GM12878 (cell line): ENCODE measurements at places on chromosomes 3 and 15. TPM values are rescaled to one million over a fixed set of nuclear protein-coding genes. Genes with fewer than 3 reads are reported as not detected.

DNA sequence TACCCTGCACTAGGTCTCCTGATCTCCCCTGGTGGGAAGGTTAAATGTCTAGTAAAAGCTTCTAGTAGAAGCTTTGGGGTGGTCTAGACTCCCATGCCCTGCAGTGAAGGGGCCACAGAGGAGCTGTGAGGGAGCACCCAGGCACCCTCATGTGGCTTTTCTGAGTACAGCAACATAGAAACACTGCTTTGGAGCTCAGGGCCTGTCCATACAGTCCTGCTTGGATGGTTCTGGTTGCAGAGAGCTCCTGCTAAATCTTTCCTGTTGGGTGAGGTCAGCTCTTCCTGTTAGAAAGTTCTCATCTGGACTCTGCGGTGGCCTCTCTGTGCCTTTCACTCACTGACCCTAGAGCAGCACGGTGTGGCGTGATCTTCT lies 47.8 kb downstream of the GPD1L start:
- no peak overlapping the region for H3K4me3 ChIP-seq
- no peak for DNase-seq
- no peaks in the 10 kb centered on the region for H3K4me1 ChIP-seq
- H3K27me3 ChIP-seq: no peaks in the 10 kb centered on the region
- H3K27ac ChIP-seq: no peak overlapping the region

- H3K36me3 ChIP-seq: no peaks in the 10 kb centered on the region
- no peak overlapping the region for H3K4me3 ChIP-seq
- no peak overlapping the region for H3K27ac ChIP-seq
- H3K27me3 ChIP-seq: no peaks in the 10 kb centered on the region
- no peak for DNase-seq
Observed at GRCh38 chr3:153734777-153735551, 386.2 kb upstream of the ARHGEF26 start.

DNA sequence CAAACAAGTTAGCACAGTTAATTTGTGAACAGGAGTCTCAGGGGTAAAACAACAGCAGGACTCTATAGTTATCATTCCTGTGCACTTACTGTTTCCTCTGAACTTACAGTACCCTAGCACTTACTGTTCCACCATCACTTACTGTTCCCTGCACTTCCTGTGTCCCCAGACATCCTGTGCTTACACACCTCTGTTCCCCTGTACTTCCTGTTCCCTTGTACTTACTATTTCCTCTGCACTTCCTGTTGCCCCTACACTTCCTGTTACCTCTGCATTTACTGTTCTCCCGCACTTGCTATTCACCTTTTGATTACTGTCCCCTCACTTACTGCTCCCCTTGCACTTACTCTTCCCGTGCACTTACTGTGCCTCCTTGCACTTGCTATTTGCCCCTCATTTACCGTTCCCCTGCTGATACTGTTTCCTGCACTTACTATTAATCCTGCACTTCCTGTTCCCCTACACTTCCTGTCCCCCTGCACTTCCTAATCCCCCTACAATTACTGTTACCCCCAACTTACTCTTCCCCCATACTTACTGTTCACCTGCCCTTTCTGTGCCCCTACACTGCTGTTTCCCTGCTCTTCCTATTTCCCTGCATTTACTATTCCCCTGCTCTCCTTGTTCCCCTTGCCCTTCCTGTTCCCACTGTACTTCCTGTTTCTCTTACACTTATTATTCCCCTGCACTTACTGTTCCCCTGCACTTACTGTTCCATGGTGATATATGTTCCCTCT lies 30.3 kb downstream of the TPRA1 start:
- H3K27me3 ChIP-seq: no peaks in the 10 kb centered on the region
- no peak overlapping the region for H3K4me3 ChIP-seq
- H3K27ac ChIP-seq: no peak overlapping the region
- DNase-seq: no peak

Gene C3orf22
- total RNA-seq: not detected in 2 replicates

GRCh38 chr3:95705786-95706418 lies 1108.5 kb upstream of the EPHA6 start:
- H3K4me1 ChIP-seq: no peaks in the 10 kb centered on the region
- H3K4me3 ChIP-seq: no peak overlapping the region
- no peaks in the 10 kb centered on the region for H3K36me3 ChIP-seq
- H3K27ac ChIP-seq: no peak overlapping the region
- no peak for DNase-seq
